ENCODE measurements at places on chromosomes 13 and 19.

- DNase-seq = no peak
Observed at GRCh38 chr13:20528452-20528851, 2.8 kb upstream of the CRYL1 start.

GRCh38 chr13:67736646-67737420, 506.7 kb upstream of the PCDH9 start:
- no peak for DNase-seq

GRCh38 chr13:106302843-106303242, 232.6 kb downstream of the EFNB2 start:
- DNase-seq = no peak

DNA sequence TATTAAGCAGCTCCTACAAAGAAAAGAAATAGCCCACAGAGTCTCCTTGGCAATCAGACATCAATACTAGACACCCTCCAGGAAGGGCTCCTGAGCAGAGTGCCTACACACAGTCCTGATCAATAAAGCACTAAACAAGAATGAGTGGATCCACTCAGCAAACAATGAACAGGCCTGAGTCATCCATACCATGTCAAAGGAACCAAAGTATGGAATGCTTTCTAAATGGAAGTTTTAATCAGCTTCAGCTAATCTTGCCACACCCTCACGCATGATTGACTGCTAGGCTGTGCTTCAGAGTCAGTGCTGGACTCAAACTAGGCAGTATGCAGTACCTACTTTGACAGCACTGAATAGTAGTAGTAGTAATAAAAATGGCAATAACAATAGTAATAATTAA, 392.7 kb upstream of the HTR2A start:
- no peak for DNase-seq

- DNase-seq = peak; percentile 89
Observed at GRCh38 chr13:24160458-24161009, at the start of gene SPATA13. Gene SPATA13, plus strand, starts transcription at chr13:24160720. Its CDS starts 62,210 bp downstream, at chr13:24222930.

DNA sequence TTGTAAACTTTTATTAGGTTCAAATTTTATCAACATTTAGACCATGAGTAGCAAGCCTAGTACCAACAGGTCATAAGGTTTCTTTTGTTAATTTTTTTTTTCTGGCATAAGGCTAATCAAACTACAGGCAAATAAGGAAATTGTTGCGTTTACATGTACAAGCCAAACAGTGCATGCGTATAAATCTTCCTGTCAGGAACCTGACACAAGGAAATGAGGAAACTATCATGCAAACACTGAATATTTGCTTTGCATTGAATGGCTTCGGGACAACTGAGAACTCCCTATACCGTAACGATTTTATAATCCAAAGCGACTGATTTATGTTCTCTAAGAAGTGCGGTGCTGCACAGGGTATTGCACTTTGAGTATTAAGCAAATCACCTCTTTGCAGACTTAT, 133.0 kb upstream of the TRPC4 start:
- DNase-seq = no peak

- no peak for DNase-seq
Observed at GRCh38 chr19:30293051-30293785, 79.0 kb upstream of the ZNF536 start.

DNA sequence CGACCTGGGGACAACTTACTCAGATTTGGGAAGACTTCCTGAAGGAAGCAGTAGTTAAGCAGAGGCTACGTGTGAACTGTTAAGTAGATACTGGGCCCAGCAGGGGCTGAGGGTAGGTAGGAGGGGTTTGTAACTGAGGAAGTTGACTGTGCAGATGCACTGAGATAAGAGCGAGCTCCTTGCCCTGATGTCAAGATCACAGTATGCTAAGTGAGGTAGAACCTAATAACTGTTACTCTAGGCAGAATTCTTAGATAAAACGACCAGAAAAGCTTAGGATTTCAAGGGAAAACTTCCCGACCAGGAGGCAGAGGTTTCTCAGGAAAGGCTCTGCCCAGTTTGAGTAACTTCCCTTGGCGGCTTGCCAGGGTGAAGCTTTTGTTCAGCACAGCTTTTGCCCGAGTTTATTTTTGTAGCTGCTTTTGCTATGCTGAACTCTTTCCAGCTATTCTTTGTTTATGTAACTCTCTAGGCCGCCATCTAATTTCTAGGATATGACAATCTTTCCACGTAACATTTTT, 632.1 kb downstream of the DIAPH3 start:
- DNase-seq = peak; percentile 59

- DNase-seq = no peak
Observed at GRCh38 chr13:46609726-46610125, 56.8 kb downstream of the LRCH1 start.

GRCh38 chr19:36528921-36529518, 949 bp upstream of the ZNF260 start:
- DNase-seq = peak; percentile 21

- DNase-seq = peak; percentile 88
Observed at GRCh38 chr19:18112989-18113478, 15.5 kb downstream of the MAST3 start.

DNA sequence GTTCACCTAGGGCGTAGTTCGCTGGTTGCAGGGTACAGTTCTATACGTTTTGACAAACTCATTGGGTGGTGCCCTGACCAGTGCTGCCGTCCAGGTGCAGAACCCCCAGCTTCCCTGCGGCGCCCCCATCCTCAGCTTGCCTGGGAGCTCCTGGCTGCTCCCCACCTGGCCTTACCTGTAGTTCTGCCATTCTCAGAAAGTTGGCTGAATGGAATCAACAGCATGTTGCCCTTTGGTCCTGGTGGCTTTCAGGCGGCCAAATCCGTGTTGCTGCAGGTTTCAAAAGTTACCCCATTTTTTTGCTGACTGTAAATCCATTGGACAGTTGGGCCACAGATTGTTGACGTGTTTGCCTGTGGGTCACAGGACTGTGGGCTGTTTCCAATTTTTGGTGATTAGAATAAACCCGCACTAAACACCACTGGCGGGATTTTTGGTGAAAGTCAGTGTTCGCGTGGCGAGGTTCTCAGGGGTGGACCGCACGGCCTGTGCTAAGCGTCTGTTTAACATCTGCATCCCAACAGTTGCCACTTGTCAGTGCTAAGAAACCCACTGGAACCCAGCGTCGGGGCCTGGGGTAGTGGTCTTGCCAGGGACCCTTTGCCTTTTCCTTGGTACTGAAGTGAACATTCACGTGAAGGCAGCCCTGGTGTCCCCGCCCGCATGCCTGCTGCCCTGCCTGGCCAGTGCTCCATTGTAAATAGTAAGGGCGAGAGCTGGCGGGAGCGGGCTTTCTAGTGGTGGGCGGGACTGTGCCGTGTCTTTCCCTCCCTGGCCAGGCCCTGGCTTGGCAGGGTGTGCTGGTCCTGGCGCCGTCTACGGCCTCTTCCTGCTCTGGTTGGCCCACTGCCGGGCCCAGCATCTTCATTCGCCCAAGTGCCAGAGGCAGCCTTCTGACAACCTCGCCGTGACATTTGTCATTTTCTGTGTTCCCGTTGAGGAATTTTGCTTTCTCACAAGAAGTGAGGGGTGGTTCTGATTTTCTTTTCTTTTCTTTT, 3.3 kb downstream of the DOT1L start:
- no peak for DNase-seq

GRCh38 chr13:35990196-35990595, 141.0 kb downstream of the DCLK1 start:
- no peak for DNase-seq

DNA sequence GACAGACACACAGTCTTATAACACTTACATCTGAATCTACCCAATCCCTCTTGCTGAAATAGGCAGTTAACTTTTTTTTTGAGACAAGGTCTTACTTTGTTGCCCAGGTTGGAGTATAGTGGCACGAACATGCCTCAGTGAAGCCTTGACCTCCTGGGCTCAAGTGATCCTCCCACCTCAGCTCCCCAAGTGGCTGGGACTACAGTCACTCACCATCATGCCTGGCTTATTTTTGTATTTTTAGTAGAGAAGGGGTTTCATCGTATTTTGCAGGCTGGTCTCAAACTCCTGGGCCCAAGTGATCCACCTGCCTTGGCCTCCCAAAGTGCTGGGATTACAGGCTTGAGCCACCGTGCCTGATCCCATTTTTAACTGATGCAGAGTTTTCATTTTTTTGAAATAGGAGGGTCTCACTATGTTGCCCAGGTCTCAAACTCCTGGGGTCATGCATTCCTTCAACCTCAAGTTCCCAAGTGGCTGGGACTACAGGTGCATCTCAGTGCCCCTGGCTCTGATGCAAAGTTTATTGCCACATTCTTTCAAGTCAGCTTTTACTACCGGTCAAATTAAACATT, 7.6 kb downstream of the ELF1 start:
- no peak for DNase-seq

GRCh38 chr19:16342002-16342715, 17.5 kb downstream of the KLF2 start:
- DNase-seq = no peak

DNA sequence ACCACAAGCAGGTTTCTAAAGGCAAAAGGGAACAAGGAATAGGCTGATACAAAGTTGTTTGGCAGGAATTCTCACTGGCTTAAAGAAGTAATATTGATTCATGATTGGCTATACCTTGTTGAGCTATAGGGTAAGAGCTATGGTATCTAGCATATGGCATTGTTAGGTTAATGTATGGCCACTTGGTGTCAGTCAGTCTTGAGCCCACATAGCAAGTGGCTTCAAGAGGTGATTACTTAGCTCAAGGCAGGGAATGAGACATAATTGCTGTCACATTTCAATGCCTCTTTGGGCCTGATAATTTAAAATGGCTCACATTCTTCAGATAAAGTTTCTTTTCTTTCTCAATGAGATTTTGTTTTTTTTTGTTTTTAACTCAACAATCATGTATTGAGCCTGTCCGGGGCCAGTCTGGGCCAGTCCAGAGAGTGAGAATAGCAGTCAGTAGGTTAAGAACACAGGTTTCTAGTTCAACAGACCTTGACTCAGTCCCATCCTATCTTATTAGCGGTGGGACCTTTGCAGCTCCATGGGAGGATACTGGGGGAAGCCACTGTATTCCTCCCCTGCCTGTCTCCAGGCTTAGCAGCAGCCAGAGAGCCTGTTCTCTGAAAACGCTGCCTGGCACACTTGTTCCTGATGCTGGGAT, 45.8 kb upstream of the RCBTB2 start:
- DNase-seq = no peak

Measured in hematopoietic multipotent progenitor cell treated with erythropoietin and hydrocortisone succinate and interleukin-3 and kit ligand, for 8 days (in vitro differentiated cells).